ENCODE measurements at places on chromosomes 1 and 21.

- no peak for DNase-seq
Observed at GRCh38 chr1:221740993-221741702, 741 bp downstream of the DUSP10 start.

DNA sequence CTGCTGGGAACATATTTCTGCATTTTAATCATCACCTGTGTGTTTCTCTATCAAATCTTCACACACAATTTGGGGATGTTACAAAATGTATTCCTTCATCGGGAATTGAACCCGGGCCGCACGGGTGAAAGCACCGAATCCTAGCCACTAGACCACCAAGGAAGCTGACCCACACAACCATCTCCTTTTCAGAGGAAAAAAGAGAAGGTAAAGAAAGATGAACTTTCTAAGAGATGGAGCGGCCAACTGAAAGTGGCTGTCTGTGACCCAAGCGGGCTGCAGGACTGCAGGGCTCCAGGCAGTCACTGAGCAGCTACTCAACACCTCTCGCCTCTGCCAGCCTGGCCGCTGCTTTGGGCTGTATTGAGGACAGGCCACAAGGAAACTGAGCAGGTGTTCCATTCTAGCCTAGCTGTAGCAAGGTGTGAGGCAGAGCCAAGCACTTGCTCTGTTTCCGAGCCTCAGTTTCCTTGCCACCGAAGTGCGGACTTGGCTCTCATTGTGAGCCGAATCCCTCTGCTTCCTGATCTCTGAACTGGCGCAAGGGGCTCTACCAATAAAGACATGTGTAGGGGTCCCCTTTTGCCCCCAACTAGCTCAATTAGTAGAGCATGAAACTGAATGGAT lies 156.9 kb upstream of the NBPF11 start:
- no peak for DNase-seq

- no peak for DNase-seq
Observed at GRCh38 chr1:200530623-200531261, 89.8 kb downstream of the KIF14 start.

- DNase-seq, result no peak
Observed at GRCh38 chr1:202716654-202717053, 6.4 kb upstream of the SYT2 start.

GRCh38 chr1:117821774-117822482 lies 107.5 kb downstream of the GDAP2 start:
- no peak for DNase-seq

- no peak for DNase-seq
Observed at GRCh38 chr1:2351723-2352122, 39.6 kb downstream of the MORN1 start.

GRCh38 chr1:106846656-106847055 lies 209.8 kb upstream of the PRMT6 start:
- no peak for DNase-seq

DNA sequence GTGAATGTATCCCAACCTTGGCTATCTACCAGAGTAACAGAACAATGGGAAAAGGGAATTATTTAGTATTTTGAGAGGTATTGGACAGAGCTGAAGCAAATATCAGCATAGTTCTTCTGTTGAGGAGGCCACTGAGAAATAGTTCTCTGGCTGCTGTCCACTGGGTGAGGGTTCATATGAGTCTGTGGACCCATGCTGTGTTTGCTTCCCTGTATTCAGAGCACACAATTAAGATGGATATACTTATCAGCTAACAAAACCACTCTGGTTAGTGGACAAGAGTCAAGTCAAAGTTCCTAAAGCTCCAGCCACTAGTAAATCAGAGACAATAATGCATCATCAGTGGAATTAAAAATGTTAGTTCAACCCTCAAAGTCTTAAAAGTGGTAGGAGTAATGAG lies 66.1 kb downstream of the RGS18 start:
- DNase-seq, result no peak

DNA sequence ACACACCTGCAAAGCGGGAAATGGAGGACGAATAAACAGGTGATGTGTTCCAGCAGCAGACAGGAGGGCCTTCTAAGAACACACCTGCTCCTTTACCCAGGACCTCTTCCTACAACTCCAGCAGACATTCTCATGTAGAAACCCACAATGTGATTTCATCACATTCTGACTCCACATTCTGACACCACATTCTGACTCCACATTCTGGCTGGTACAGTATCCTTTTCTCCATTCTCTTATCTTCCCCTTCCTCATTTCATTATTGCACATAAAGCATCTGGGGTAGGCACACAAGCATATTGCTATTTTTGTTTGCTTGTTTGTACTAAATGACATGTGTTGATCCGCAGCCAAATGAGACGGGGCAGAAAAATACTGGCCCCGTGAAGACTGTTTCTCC lies 3.6 kb upstream of the ZNF124 start:
- no peak for DNase-seq

DNA sequence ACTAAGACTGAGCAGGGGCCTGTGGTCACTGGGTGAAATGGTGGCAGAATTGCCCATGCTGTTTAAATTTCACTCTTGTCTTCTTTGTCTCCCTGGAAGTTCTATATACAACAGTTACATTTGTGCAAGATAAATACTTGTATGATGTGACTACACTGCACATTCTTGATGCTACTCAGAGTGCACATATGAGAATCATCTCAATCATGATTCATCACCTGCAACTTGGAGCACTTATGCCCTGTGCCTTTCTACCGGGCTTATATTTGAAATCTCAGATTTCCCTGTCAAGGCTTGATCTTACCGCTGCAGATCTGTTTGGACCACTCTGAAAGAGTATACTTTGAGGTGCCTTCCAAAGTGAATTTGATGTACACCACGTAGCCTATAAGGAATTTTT lies 10.6 kb downstream of the PGM1 start:
- DNase-seq, result no peak

DNA sequence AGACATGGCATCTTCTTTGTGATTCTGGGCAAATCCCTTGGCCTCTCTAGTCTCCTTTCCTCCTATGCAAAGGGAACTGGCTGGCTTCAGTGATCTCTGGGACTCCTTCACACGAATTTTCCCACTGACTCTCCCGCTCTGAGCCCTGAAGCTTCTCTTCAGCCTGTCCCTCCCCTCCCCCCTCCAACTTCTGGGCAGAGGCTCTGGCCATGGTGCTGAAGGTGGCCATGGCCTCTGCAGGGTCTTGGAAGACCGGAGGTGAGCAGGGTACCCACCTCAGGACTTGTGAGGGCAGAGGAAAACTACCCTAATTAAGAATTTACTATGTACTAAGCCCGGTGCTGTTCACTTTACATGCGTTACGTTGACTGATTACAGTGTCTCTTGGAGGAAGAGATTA lies 29.4 kb upstream of the POU3F1 start:
- no peak for DNase-seq

GRCh38 chr1:46362158-46362557 lies 21.6 kb downstream of the NSUN4 start:
- DNase-seq, result no peak

DNA sequence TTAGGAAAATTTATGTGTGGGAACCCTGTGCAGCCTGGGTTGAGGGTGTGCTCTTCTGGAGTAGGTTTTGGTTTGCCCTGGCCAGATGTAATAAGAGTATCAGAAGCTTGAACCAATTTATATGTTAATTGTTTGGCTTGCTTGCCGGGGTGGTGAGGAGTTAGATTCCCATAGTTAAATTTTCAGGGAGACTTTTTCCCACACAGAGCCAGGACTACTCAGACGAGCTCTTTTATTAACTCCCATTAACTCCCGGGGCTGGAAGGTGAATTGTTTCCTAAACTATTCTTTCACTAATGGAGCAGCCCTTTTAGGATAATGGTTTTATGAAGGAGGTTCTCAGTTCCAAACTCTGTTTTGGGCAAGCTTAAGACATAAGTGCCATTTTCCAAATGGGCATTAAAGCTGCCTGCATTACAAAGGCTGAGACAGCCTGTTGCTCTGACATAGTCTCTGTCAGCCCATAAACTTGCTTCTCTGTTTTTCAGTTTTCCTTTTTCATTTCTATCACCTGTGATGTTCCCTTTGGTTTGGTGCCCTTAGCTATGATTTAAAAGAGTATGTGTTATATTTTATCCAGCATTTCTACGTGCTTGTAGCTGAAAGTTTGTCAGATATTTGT lies 18.0 kb upstream of the RAB3GAP2 start:
- DNase-seq, result no peak

GRCh38 chr1:15407580-15407979 lies 2.1 kb upstream of the EFHD2 start:
- DNase-seq, result no peak

DNA sequence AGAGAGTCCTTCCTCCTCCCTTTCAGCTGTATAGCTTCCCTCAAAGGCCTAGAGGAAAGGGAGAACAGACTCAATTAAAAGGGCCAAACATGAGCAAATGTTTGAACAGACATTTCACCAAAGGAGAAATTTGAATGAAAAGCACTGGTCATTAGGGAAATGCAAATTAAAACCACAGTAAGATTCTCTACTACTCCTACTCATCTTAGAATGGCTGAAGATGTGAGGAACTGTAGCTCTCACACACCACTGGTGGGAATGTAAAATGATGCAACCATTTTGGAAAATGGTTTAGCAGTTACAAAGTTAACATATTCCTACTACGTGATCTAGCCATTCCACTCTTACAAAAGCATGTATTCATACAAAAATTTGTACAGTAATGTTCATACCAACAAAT lies 253.0 kb upstream of the HOOK1 start:
- no peak for DNase-seq

DNA sequence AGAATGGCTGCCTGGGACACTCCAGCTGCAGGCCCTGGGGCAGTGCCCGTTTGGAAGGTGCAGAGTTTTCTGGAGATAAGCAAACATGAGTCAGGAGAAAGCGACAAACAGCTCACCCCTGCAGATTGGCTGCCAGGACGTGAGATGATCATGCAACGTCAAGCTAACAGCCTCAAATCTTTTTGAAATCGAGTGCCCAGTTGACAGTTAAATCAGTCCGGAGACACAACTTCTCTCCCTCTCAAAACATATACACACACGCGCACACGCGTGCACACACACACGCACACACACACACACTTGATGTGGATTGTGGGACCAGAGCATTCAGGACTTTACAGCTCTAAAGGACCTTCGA lies 49.4 kb downstream of the TENT5C start:
- no peak for DNase-seq

DNA sequence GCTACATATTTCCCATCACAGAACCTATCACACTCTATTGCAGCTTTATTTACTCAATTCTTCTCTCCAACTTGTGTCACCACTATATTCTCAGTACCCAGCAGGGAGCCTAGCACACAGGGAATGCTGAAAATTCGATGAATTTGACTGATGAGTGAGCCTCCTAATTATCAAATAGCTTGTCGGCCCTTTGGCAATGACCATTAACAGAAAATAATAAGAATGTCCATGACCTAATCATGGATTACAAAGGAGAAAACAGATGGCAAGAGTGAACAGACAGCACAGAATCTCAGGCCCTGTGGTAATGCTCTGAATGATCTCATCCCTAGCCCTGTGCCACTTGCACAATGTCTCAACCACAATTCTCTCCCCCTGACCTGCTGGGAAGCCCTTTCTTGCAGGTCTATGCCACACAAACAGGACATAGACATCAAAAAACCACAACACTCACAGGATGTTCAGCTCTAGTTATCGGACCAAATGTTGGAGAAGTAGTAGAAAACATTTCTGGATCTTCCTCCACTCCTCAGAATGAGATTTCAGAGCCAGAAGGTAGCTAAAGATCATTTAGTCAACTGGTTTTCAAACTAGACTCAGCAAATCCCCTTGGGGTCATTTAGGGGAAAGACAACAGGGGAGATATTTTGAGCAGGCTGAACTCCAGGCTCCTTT lies 68.4 kb downstream of the LUZP1 start:
- DNase-seq, result no peak

- DNase-seq, result no peak
Observed at GRCh38 chr21:17900990-17901385, 81.8 kb upstream of the C21orf91 start.

- no peak for DNase-seq
Observed at GRCh38 chr1:176032040-176032645, 174.9 kb downstream of the COP1 start.

GRCh38 chr1:175822580-175822979 lies 79.2 kb upstream of the TNR start:
- DNase-seq, result no peak

- DNase-seq, result no peak
Observed at GRCh38 chr1:180563026-180563827, 4.5 kb downstream of the OVAAL start.

DNA sequence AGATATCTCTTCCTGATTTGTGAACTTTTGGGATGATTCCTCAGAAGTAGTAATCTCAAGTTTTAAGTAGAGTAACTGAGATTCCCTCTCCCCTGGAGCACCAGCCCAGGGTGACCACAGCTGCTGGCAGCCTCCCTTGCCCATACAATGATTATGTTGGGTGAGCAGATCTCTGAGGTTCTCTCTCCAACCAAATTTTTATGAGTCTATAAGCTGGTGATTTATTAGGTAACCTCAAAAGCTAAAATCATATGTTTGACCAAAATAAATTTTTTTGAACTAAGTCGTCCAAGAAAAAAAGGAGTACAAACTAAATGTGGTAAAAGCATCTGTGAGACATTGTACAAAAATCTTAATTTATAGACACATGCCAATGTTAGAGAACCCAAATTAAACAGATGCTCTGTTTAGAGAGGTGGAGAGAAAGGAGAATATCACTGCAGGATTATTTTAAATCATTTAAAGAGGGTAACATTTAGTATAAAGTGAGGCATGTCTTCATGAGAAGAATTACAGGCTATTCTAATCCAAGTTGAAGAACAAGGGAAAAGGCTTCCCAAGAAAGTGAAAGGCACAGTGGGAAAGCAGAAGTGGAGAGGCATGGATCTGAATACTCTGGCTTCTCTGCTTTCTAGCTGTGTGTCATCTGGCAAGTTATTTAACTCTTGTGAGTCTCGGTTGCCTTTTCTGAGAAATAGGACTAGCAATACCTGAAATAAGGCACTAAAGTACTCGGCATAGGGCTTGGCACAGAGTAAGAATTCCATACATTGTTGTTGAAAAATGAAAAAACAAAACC lies 2.5 kb downstream of the AKNAD1 start:
- no peak for DNase-seq
